ENCODE measurements at places on chromosomes 3 and 15.

DNA sequence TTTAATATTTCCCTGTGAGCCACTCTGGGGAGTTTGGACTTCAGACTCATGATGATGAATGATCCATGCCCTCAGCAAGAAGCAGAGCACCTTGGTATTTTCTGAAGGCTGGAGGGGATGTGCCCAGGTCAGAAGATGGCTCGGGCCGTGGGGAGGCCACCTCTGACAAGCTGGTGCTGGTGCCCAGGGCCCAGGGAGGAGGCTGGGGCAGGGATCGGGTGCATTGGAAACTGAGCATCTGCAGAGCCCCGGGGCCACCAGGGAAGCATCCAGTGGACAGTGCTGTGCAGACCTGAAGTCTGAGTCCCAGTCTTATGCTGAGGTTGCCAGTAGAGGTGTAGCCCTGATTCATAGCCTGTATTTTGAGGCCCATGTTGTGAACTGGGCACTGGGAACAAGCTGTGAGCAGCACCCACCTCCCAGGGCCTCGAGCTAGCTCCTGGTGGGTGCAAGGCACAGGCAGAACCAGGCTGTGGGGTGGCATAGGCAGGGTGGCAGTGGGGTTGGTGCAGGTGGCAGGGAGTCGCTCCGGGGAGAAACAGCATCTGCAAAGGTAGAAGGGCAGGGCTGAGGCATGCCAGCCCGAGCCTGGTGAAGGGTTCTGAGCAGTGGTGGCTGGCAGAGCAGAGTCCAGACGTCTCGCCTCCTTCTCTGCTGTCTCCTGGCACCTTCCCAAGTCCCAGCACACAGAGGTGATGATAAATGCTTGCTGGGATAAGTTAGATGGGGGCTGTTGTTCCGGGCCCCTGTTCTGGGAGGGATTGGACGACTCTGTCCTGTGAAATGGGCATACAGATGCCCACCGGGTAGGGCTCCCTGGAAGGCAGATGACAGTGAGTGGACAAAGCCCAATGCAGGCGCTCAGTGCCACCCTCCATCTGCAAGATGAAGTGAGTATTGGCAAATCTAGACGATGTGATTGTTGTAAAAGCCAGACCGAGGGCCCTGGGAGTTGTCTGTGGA, 10.6 kb downstream of the DNAJB8 start:
- DNase-seq, result no peak

GRCh38 chr3:122609798-122610559, 32.5 kb downstream of the PARP15 start:
- DNase-seq, result no peak

- DNase-seq, result no peak
Observed at GRCh38 chr15:60374628-60375081, 23.1 kb downstream of the ANXA2 start.

GRCh38 chr3:140529096-140529495, 148.8 kb upstream of the TRIM42 start:
- DNase-seq, result no peak

- DNase-seq, result peak; percentile 52
Observed at GRCh38 chr15:80093854-80094418, 34.5 kb downstream of the ZFAND6 start.

GRCh38 chr3:143975554-143976152, 4.0 kb downstream of the DIPK2A start:
- DNase-seq, result peak; percentile 77

DNA sequence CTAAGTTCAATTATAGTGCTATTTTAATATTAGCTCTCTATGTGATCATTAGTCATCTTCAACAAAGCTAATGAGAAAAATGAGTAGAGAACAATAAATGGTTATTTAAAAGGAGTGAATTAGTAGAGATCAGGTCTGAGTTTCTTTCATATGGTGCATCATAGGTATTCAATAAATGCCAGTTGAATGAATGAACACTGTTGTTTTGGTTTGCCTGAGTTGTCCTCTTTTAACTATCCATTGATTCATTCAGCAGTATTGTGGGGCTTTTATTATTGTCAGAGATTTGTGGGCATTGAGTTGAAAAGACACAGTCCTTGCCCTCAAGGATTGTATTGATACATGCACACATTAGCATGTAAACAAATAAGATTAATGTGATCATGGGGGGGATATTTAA, 88.2 kb downstream of the AGBL1 start:
- no peak for DNase-seq

GRCh38 chr15:63970621-63971426, 75.5 kb downstream of the DAPK2 start:
- no peak for DNase-seq

DNA sequence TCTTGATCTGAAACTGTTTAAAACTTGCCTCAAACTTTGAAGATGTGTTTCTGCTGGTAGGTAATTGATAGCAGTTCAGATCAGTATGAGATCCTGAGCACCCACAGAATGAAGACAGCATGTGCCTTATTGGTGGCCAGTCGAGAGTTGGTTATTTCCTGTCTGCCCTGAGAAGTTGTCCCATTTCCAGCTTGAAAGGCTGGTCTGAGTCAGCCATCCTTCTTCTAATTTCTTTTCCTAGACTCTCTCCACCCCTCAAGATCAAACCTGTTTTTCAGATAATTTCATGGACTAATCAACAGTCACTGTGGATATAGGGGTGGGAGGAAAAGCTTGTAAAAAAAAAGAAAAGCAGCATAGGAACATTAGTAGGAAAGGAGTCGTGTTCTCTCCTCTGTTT, 464.4 kb downstream of the FOXP1 start:
- no peak for DNase-seq

GRCh38 chr15:85330901-85331588, 49.4 kb upstream of the AKAP13 start:
- peak; percentile 43 for DNase-seq

- no peak for DNase-seq
Observed at GRCh38 chr15:74631935-74632560, 16.4 kb downstream of the CLK3 start.

DNA sequence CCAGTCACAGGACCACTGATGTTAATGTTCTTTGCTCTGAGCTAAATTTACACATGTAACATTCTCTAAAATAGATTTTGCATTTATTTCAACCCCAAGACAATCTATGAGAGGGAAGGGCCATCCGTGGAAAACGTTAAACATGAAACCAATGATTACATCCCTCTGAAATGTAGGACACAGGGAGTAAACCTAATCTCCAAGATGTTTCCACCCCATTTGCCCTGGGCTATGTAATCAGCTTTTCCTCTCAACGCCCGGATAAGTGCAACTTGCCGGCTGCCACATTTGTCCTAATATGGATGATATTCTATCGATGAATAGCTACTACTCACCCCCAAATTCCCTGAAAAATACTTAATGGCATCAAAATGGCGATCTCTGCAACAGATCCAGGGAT, 6.4 kb upstream of the FMN1 start:
- no peak for DNase-seq

DNA sequence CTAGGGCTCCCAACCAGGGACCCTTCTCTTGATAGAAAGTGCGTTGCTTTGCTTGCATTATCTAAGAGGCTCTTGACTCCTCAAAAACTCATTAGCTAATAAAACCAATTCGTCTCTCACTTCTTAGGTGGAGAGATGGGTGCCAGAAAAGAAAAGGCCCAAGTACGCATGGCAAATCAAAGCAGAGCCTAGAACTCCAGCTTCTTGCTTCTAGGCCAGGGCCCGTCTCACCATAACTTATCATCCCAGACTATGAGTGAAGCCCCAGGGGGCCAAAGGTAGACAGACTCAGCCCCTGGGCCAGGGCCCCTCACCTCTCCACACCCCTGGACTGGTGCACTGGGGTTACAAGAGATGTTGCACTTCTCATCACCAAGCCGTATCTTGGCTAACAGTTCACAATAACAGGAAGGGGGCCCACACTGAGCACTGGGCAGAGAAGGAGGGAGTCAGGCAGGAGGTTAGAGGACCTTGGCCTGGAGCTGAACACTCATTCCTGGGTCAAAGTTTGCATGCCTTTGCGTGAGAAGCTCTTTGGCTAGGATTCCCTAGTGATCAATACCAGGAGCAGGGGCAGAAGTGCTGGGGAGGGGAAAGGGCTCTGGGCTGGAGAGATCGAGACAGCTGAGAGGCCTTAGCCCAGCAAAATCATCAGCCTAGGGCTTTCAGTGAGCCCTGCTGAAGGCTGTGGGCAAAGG, 5.4 kb upstream of the CYP1A1 start:
- DNase-seq, result no peak

DNA sequence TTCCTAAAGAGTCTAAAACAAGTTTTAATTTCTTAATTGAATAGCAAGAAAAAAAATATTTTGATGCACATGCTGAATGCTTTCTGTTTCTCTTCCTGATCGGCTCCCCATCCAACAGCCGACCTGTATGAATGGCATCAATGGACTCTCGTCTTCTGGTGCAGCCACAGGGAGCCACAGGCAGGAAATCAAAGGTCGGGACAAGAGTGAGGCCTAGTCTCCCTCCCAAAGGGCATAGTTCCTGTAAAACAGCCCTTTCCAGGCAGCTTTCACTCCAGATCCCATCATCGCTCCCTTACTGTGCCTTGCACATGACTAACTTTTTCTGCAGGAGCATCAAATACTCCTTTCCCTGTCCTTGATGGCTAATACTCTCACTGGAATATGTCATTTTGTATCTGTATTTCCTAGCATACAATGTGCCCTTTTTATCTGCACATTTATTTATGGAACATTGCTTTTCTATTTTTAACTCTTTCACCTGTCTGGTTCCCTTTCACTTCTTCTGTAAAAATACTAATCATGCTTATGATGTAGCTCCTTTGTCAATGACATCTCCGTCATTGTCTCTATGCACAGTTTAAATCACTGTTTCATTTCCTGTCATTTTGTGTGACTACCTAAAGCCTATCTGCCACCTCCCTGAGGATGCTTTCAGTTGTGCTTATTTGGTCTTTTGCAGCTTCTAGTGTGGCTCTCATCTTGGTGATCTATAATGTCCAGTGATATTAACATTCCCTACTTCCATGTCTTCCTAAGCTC, 326.2 kb downstream of the CTNNB1 start:
- DNase-seq, result no peak

DNA sequence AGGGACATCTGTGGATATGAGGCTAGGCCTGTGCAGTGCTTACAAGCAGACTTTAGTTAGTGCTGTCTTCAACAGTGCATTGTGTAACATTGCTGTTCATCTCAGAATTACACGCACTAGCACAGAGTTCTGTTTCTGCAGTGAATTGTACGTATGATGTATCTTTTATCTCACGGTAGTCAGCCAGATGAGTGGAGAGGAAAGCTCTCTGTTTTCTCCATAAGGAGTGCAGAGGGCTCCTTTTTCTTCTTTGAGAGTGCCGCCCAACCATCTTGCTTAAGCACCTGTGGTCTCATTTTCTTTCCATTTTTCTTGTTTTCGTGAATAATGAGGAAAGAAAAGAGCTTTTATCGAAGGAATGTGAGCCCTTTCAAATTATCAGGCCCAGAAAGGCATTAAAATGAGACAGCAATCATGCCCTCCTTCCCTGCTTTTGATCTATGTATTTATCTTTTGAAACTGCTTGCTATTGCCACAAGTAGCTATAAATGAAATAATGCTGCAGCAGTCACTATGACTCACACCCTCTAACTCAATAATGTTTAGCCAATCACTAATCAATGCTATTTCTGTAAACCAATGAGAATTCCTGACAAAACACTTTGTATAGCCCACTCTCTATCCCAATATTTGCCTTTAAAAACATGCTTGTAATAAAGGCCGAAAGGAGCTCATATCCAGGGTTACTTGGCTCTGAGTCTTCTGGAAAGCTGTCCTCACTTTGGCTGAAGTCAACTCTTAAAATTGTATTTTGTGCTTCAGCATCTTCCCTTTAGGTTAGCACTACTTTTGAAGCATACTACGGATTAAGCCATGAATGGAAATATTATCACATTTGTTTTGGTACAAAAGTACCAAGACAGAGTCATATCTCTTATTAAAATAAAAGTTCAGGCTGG, 226.0 kb upstream of the P2RY1 start:
- no peak for DNase-seq

GRCh38 chr3:23648326-23648995, 157.3 kb upstream of the UBE2E1 start:
- DNase-seq, result no peak

DNA sequence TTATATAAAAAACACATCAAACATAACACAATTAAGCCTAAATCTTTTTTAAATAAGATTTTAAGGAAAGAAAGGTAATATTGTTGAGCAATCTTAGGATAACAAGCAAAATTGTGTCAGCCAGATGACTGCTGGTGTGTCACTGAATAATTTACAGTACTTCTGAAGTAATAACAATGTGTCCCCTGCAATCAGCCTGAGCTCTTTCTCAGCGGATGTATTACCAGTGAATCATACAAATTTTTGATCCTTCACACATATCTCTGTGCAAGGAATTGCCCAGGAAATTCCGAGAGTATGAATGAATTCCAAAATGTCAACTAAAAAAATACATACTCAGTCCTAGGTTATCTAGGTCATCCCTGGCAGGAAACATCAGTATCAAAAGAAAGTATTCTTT, 76.6 kb upstream of the PTX3 start:
- DNase-seq, result no peak

Data from putamen (tissue), 1 donor.